ENCODE measurements at places on chromosomes 6 and 20.

GRCh38 chr20:49356676-49357075 is 78.8 kb upstream of the ZNFX1 start:
- DNase-seq: no peak

DNA sequence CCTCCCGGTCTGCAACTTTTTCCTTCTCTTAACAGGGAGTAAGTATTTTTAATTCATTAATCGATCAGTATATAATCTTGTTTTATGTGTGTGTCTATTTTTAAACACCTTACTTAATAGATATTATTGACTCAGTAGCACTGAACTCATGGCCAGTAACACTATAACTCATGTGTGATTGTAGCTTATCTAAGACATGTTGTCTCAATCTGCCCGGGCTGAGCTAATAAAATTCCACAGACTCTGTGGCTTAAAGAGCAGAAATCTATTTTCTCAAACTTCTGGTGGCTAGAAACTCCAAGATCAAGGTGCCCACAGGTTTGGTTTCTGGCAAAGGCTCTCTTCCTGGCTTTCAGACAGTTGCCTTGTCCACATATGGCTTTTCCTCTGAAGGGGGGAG is 68.8 kb upstream of the TNFAIP3 start:
- DNase-seq: no peak

GRCh38 chr20:603116-603640 is 6.9 kb downstream of the TCF15 start:
- DNase-seq: no peak

DNA sequence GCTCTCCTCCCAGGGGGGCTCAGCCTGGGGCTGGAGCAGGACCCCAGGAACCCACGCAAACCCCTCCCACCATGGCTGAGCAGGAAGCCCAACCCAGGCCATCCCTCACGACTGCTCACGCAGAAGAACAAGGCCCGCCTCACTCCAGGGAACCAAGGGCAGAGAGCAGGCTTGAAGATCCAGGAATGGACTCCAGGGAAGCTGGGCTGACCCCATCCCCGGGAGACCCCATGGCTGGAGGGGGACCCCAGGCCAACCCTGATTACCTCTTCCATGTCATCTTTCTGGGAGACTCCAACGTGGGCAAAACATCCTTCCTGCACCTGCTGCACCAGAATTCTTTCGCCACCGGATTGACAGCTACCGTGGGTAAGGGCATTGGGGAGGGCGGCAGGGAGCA is 24.7 kb downstream of the RAB44 start:
- DNase-seq: no peak

DNA sequence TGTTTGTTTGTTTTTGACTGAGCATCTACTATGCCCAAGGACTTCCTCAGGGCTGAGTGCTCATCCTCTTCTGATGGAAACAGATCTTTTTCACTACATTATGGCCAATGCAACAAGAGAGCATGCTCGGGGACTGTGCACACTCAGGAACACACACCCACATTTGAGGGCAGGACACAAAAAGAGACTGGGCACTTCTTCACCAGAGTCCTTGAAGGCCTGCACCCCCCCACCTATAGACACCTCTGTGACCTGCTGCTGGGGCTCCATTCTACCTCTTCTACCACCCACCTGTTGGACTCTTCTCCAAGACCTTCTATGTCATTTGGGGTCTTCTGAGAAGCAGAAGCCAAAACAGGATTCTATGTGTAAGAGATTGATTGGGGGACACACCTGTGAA is 9.2 kb upstream of the MAFB start:
- DNase-seq: no peak

DNA sequence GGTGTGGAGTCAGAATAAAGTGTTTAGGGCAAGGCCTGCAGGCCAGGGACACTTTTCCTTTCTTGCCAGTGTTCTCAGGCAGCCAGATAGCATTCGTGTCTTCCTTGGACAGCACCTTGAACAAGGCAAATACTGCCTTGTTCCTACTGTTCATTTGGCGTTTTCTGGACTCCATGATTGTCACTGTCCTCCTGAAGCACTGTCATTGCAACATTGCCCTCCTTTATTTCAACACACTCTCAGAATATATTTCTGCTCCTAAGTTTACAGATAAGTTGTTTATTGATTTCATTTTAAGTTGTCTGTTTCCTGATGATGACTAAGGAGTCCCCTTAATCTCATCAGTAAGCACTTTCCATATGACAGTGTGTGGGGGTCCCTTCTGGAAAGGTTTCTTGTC is 15.1 kb upstream of the DEF6 start:
- no peak for DNase-seq

- DNase-seq: no peak
These were observed 4.4 kb upstream of the PRIM2 start for GRCh38 chr6:57313009-57313408.

DNA sequence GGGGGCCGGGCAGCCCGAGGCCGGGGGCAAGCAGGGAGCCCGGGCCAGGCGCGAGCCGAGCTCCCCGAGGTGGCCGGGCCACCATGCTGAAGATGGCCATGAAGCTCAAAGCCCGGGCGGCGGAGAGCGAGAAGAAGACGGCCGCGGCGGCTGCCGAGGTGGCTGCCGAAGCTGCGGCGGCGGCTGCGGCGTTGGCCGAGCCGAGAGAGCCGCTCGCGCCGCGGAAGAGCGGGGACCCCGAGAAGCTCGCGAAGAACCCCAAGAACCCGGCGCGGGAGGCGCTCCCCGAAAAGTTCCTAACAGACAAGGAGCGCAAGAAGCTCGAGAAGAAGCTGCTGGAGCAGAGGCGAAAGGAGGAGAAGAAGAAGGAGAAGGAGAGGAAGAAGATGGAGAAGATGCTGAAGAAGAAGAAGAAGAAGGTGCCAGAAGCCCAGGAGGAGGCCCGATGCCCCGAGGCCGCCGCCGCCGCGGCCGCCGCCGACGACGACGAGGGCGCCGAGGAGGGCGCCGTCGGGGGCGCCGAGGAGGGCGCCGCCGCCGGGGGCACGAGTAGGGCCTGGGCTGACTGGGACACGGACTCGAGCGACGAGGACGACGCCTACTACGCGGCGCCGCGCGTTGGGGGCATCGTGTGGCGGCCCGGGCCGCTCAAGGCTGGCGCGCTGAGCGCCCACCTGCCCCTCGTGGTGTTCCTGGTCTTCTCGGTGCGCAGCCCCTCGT is 37.4 kb downstream of the GNAS start:
- no peak for DNase-seq

- DNase-seq: no peak
These were observed 135.1 kb downstream of the TBXT start for GRCh38 chr6:166032366-166033200.

- no peak for DNase-seq
These were observed 38.2 kb upstream of the ZBP1 start for GRCh38 chr20:57658447-57658832.

GRCh38 chr20:44402391-44403193 is 47.1 kb downstream of the HNF4A start:
- no peak for DNase-seq

- peak; percentile 82 for DNase-seq
These were observed 88.4 kb downstream of the HFE start for GRCh38 chr6:26175428-26176181.

DNA sequence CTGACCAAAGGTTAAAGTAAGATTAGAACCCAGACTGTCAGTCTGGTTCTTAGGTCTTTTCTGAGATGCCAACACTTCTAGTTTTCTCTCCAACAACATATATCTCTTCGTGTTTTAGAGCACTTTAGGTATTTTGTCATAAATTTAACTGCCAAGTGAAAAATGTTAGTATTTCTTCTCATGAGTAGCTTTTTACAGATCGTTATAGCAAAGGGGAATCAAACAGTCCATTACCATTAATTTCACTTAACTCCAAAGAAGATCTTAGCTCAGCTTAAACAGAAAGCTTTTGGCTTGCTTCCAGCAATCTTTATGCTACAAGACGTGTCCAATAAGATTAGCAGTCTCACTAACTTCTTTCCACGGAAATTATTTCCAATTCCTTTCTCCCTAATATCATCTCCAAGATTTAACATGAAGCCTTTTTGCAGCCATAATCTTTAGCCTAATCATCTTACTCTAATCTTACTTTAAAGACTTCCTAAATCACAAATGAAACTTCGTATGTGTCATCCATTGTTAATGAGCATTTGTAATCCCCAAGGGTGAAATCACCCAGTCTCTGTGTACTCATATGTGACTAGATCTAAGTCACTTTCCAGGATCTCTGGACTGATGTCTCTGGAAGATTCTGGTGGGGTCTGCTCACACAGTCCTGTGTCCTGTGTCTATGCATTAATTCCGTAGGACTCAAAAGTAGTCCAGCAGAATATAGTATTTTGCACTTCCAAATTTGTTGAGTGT is 38.7 kb downstream of the MOXD1 start:
- no peak for DNase-seq

- no peak for DNase-seq
These were observed 7.9 kb downstream of the ZMYND8 start for GRCh38 chr20:47348539-47349142.

GRCh38 chr6:121479486-121480098 is 44.1 kb downstream of the GJA1 start:
- no peak for DNase-seq

GRCh38 chr20:49672096-49672664 is 41.5 kb downstream of the B4GALT5 start:
- DNase-seq: no peak

DNA sequence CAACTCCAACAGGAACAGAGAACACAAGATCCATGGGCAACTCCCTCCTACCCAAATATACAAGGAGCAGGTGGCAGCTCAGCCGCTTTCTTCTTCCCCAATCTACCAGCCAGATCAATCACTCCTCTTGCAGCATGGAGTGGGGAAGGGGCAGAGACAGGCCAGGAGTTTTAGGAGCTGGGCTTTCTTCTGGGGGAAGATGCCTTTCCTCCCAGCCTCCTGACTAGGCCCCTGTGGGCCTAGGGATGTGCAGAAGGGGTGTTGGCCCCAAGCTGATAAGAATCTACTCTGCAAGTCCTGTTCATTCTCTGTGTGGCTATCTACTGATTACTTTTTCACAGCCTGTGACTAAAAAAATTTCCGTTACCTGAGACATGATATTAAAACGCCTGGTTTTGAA is 189.0 kb downstream of the BCAS1 start:
- no peak for DNase-seq

GRCh38 chr6:61841958-61842357 is 444.1 kb downstream of the KHDRBS2 start:
- DNase-seq: no peak

All from Jurkat, Clone E6-1 (cell line).